Effector CD8-positive, alpha-beta T cell (primary cell): ENCODE measurements at places on chromosomes 16 and 17.

DNA sequence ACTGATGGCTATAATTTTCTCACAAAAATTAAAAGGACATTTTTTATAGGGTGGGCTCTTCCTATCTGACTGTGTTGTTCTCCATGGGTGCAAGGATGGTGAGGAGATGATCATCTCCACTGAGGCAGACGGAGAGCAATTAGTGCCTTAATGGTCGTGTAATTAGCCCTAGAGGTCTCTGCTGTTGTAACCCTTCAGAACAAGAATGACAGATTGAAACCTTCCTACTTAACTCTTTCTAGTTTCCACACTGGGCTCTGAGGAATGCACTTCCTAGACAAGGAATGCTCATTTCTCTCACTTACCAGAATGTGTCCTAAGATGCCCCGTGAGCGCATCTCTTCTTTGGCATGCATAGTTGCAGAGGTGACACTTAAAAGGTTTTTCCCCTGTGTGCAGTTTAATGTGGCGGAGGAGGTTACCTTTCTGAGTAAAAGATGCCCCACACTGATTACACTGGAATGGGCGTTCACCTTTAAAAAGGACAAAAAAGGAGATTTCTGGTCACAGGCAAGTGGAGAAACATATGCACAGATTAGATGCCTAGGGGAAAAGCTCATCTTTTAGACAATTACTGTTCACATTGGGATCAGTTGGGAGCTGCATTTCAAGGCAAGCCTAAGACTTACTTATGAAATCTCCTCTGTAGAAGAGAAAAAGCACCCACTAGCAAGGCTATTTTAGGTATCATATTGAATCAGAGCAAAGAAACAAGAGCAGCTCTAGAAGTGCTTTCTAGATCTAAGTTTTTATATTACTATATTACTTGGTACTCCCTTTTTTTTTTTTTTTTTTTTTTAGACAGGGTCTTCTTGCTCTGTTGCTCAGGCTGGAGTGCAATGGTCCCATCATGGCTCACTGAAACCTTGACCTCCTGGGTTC is 53.6 kb downstream of the GRB7 start:
- no peak for DNase-seq

DNA sequence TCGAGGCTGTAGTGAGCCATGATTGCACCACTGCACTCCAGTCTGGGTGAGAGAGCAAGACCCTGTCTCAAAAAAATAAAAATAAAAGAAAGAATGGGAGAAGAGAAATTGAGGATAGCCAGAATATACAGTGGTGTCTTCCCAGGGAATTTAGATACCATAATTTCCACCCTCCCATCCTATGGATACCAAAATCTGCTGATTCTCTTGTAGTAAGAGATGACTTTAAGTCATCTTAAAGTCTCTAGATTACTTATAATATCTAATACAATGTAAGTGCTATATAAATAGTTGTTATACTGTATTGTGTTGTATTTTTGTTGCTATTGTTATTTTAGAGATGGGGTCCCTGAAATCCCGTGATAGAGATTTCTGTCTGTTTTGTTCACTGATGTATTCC is 1.5 kb upstream of the ERAL1 start:
- DNase-seq: no peak

DNA sequence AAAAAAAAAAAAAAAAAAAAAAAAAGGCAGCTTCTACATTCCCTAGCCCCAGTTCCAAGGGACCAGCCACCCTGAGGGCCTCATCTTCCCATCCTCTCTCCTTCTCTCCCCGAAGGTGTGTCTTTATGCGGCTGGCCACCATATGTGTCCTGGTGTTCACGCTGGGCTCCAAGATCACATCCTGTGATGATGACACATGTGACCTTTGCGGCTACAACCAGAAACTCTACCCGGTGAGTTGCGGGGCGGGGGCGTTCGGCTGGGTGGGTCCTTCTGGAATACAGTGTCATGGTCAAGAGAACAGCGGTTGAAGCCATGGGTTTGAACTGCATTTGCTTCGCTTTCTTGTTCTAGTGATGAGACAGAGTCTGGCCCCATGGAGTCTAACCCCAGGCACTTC is 22.6 kb upstream of the COQ7 start:
- DNase-seq: no peak

GRCh38 chr16:75380870-75381269 is 52.4 kb downstream of the CFDP1 start:
- DNase-seq: no peak

- DNase-seq: no peak
Observed at GRCh38 chr17:44788139-44788538, 29.4 kb downstream of the ADAM11 start.

DNA sequence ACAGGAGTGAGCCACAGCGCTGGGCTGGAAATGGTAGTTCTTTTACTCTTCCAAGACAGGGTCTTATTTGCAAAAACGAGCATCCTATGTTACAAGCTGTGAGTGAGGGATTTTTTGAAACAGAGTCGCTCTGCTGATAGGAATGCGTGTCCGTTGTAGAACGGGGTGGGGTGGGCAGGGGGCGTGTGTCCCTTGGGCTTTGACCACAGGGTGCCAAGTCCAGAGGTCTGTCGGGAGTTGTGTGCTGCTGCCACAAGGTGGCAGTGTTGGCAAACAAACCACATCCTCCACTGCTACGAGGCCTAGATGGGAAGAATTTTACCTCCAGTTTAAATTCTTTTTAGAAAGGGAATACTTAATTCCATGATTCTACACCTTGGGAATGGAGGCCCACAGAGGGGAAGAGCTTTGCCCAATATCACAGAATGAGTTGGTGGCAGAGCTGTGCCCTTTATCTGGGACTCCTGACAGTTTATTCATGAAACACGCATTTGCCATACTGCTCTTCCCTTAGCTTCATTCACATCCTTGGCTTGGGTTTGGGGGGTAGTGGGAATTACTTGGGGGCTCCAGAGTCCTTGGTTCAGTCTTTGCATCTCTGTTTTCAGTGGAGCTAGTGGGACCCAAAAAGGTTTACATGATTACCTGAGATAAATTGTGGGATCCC is 30.6 kb upstream of the ETV4 start:
- DNase-seq: peak; percentile 38

- no peak for DNase-seq
Observed at GRCh38 chr16:58127033-58127556, 2.1 kb downstream of the CFAP20 start.

DNA sequence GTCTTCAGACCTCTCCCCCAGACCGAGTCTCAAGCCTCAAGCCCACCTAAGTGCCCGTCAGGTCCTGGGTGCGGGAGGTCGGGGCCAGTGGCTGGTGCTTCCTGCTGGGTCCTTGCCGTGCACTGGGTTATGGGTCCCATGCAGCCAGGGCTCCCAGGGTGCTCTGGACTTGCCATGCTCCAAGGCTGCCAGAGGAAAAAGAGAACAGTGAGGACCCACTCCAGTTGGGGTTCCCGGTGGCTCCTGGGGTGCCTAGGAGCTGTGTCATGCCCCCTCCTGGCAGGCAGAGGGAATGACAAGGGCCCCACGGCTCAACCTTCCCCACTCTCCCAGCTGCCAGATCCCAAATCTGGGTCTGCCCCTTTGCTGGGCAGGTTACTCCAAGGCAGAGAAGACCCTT is 3.8 kb downstream of the SNX20 start:
- no peak for DNase-seq

DNA sequence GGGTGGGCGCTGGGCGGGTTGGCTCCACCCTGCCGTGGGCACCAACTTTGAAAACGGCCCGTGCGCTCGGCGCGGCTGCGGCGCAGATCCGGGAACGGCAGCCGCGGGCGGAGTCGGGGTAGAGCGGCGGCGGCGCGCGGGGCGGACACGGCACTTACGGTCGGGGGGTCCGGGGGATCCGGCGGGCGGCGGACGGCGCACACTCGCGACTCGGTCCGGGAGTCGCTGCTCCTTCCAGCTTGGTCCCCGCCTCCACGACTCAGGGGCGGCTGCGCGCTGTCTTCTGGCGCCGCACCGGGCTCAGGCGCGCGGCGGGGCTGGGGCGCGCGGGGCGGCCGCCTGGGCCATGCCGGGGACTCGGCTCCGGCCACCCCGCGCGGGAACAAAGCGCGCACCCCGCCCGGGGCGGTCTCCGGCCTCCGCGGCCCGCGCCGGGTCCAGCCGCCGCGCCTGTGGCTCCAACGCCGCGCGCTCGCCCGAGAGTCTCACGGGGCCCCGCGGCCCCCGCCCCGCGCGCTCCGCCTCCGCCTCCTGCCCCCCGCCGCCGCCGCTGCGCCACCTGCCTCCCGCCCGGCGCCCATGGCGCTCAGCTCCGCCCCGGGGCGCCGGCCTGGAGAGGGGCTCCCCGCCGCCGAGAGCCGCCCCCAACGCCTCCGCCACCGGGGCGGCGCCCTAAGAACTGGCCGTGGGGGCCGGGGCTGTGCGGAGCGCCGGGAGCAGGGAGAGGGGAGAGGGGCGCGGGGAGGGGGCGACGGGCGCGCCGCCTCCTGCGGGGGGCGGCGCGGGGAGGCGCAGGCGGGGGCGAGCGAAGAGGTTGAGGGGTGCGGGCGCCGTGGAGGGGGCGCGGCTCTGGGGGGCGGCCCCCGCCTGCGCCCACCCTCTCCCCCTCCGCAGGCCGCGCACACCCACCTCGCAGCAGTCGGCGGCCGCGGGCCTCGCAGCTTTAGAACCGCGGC is 35.9 kb downstream of the CBFA2T3 start:
- no peak for DNase-seq

GRCh38 chr16:627454-628239 is 3.1 kb upstream of the WFIKKN1 start:
- DNase-seq: no peak

DNA sequence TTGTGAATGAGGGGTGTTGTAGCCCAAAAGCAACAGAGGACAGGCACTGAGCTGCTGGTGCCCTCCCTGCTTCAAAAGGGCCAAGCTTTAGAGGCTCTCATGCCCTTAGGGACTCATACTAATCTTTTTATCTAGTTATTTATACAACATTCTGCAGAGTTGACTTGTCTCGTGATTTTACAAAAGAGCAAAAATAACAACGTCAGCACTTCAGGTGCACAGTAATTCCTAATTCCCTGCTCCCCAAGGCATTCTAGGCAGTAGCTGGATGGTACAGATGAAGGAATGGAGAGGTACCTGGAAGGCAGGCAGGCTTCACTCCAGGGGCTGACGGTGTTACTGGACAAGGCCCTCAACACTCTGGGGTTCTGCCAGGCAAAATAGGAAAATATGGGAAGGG is 406.7 kb upstream of the CCL2 start:
- DNase-seq: no peak

- no peak for DNase-seq
Observed at GRCh38 chr17:83200751-83201150, 121.3 kb downstream of the METRNL start.

DNA sequence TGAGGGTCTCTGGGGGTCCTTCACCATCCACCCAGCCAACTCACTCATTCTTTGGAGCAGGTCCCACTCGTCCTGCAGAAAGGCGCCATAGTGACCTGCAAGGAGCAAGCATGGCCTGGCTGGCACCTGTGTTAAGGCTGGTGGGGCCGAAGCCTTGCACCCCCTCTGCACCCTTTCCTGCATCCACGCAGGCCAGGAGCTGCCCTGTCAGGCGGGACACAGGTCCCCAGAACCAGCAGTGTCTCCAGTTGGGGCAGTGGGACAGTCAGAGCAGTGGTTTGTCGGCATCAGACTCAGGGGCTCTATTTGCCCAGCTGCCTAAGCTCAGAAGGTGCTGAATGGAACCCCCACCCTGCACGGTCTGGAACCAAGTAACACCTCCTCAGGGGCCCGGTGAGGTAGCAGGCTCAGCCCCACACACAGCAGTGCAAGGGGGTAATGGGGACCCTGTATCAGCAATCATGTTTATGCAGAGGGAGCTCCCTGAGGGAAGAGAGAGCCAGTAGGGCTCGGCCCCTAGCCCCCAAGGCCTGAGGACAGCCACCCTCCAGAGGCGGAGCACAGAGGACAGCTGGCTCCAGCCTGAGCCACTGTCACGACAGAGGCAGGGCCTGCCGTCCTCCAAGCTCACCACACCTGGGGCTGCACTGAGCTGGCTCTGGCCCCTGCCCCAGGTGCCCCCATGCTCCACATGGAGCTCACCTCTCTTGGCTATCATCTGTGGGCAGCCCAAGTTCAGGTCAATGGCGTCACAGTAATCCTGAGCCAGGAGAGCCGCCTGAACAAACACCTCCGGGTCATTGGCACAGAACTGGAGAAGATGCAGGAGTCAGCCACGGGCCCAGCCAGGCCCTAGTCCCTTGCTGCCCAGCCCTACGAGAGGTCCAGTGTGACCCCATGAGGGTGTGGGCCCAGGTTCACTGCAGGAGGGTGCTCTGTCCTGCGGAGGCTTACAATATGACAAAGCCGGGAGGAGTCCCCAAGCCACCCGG is 1.9 kb downstream of the DUS1L start:
- no peak for DNase-seq

DNA sequence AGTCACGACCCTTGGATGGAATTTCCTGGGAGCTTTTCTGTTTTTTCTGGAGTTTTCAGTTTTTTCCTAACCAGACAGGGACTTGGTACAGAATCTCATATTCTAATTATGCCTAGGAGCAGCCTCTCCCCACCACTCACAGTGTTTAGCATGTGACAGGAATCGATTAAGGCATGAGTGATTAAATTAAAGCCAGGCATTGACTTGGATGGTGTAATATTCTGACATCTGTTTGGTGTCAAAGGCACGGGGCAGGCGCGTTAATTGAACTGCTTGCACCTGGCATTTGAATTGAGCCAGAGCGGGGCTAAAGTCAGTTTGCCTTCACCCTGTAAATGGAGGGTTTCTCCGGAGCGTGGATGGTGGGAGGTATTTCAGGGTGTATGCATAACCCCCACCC is 11.9 kb downstream of the MAPT start:
- DNase-seq: no peak

DNA sequence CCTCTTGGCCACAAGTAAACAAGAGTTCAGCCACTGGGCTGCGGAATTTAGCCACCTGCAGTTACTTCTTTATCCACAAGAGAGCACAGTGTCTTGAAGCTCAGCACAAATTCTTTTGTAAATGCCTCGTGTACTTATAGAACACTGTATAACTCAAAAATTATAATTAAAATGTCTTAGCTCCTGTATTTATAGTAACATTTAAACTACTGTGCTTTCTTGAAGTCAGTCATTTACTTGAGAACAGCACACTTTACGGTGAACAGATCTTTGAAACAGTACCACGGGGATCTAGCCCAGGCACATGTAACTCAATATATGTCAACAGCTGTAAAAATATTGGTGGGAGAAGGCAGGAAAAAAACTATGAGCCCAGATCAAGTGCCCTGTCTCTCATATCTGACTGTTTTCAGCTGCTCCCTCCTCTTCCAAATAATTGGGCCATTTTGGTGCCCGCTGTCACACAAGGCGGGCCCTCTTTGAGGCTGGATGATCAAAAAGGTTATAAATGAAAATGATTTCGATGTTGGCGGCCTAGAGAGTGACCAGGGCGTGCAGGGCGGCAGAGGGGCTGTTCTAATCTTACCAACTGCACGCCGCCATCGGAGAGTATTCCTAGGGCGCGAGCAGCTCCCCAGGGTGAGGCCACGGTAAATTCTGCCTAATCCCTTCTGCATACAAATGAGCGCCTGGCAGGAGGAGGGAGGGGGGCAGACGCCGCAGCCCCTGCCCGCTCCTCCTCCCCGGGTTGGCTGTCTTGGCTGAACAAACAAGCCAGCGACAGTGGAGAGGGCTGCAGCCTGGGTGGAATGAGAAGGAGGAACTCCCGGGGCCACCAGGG is 183.2 kb downstream of the C16orf78 start:
- DNase-seq: no peak

DNA sequence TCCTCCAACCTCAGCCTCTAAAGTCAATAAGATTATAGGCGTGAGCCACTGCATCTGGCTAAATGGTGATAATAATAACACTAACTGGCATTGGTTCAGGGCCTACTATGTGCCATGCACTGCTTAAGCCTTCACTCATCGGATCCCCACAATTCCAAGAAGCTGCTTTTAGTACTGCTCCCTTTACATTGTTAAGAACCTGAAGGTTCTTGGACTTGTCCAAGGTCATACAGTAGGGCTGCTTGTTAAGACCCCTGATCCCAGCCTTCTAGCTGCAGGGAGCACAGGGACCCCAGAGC is 6.6 kb downstream of the SREBF1 start:
- no peak for DNase-seq

- DNase-seq: no peak
Observed at GRCh38 chr17:15171167-15172047, 93.7 kb downstream of the PMP22 start.
